Umbilical cord (tissue), 2 donors: ENCODE measurements at places on chromosomes 16 and 17.
A peak's percentile ranks its signal among the peaks of the same experiment; 100 is the strongest.

- DNase-seq, result no peak
These were observed 215.1 kb upstream of the GSE1 start for GRCh38 chr16:85398050-85398451.

- DNase-seq, result no peak
These were observed 20.2 kb downstream of the FOXF1 start for GRCh38 chr16:86530251-86531190.

DNA sequence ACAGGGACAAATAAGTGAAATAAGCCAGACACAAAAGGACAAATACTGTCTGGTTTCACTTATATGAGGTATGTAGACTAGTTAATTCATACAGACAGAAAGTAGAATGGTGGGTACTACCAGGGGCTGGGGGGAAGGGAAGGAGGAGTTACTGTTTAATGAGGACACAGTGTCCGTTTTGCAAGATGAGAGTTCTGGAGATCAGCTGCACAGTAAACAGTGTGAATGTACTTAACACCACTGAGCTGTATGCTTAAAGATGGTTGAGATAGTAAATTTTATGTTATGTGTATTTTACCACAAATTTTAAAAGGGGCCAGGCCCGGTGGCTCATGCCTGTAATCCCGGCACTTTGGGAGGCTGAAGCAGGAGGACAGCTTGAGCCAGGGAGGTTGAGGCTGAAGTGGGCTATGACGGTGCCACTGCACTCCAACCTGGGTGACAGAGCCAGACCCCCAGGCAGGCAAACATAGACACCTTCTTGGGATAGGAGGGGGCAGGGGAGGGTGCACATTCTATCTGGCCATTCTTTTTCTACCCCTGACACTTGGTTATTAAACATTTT lies 23.5 kb downstream of the LRRC75A start:
- DNase-seq, result no peak

DNA sequence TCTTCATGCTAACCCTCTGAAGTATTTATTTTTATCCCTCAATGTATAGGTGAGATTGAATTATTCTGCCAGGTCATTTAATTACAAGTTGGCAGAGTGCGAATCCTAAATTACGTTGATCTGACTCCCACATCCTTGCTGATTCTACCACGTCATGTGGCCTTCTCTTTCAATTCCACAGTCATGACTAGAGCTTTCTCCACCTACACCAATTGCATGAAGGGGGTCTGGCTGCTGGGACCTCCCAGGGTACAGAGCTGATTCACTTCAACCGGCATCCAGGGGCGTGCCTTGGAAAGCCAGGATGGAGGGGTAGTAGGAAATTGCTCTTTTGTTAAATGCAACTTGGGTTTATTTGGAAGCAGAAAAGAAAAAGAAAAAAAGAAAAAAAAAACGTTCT lies 41.1 kb upstream of the CDH13 start:
- DNase-seq, result no peak

DNA sequence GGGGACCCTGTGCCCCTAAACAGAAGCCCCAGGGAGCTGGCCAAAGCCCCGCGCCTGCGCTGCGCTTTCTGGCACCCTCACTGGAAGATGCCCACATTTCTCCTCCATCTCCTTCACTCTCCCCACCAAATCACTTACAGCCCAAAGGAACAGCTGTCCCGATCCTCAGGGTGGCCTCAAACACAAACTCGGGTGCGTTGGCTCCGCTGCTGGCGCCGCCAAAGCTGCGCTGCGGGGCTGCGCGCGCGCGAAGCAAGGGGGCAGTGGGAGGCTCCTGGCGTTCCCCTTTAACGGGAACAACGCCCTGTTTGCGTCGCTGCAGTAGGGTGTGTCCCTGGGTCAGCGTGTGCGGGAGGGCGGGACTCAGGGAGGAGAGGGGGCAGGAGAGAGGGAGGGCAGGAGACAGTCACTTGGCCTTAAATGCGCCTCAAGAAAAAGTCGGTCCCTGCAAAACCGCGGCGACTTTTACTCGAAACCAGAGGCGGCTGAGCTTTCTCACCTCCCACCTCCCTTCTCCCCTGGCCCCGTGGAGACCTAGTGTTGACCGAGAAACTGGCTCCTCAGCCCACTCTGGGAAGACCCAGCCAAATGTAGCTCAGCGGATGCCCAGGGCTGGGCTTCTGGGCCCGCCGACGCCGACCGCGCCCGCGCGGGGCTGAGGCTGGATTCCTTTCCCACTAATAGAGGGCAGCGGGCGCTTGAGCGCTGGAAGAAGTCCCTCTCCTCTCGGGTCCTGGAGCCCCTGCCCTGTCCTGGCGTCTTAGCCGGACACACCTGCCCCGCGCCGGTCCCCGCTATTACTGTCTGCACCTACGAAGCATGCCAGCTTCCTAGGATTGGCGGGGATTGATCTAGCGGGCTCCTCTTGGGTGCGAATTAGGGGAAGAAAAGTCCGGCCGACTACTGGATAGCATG lies 2.6 kb downstream of the PMP22 start:
- DNase-seq, result peak; percentile 97
